ENCODE measurements at places on chromosomes 12 and 14. TPM values are rescaled to one million over a fixed set of nuclear protein-coding genes. Genes with fewer than 3 reads are reported as not detected.

The KCNA1 gene
- total RNA-seq = not detected

The MANSC1 gene
- total RNA-seq = 2.5 TPM

The RD3L gene
- not detected for total RNA-seq

The PLXNC1 gene
- 6.9 TPM for total RNA-seq

The CNTN1 gene
- total RNA-seq = not detected

The WIF1 gene
- total RNA-seq = 0.08 TPM

The DNAH10 gene
- 0.14 TPM for total RNA-seq

The AICDA gene
- not detected for total RNA-seq

The LTBR gene
- total RNA-seq = 2.8 TPM

The RDH11 gene
- total RNA-seq = 42.5 TPM

The OASL gene
- total RNA-seq = 6.2 TPM

The TRHDE gene
- not detected for total RNA-seq

The SRGAP1 gene
- 0.27 TPM for total RNA-seq

The MGP gene
- total RNA-seq = 0.52 TPM

The INSM2 gene
- total RNA-seq = not detected

The MYF6 gene
- not detected for total RNA-seq

The IGFBP6 gene
- total RNA-seq = 0.43 TPM

The ANKS1B gene
- 0.16 TPM for total RNA-seq

The NUAK1 gene
- not detected for total RNA-seq

The SCN8A gene
- 0.23 TPM for total RNA-seq

The CCNB1IP1 gene
- 33.0 TPM for total RNA-seq

The HOTAIR gene
- total RNA-seq = not detected

The ENTPD5 gene
- 5.2 TPM for total RNA-seq

The GLT1D1 gene
- 0.08 TPM for total RNA-seq

The CNIH1 gene
- total RNA-seq = 77.4 TPM

The TSPAN11 gene
- not detected for total RNA-seq

The KLHL33 gene
- total RNA-seq = not detected

The MYH6 gene
- not detected for total RNA-seq

The DBX2 gene
- not detected for total RNA-seq

The MIPOL1 gene
- not detected for total RNA-seq

The SYNE3 gene
- 12.9 TPM for total RNA-seq

The MMP17 gene
- 0.46 TPM for total RNA-seq

The FSCB gene
- total RNA-seq = not detected

The C1R gene
- total RNA-seq = 0.98 TPM

The CPNE6 gene
- total RNA-seq = not detected

The TCL1B gene
- total RNA-seq = not detected

The KRT72 gene
- 0.20 TPM for total RNA-seq

The SERPINA10 gene
- not detected for total RNA-seq

The TTC9 gene
- total RNA-seq = 4.0 TPM

The ACSM4 gene
- total RNA-seq = not detected

Data from activated T-cell treated with anti-CD3 and anti-CD28 coated beads, Interleukin-2, amount 50 U/mL, for 4 hours (primary cell).